ENCODE measurements at places on chromosomes 11 and 22. TPM values are rescaled to one million over a fixed set of nuclear protein-coding genes. Genes with fewer than 3 reads are reported as not detected.
A peak's percentile ranks its signal among the peaks of the same experiment; 100 is the strongest.

PLAAT4 gene
- total RNA-seq: 0.69 TPM

DNA sequence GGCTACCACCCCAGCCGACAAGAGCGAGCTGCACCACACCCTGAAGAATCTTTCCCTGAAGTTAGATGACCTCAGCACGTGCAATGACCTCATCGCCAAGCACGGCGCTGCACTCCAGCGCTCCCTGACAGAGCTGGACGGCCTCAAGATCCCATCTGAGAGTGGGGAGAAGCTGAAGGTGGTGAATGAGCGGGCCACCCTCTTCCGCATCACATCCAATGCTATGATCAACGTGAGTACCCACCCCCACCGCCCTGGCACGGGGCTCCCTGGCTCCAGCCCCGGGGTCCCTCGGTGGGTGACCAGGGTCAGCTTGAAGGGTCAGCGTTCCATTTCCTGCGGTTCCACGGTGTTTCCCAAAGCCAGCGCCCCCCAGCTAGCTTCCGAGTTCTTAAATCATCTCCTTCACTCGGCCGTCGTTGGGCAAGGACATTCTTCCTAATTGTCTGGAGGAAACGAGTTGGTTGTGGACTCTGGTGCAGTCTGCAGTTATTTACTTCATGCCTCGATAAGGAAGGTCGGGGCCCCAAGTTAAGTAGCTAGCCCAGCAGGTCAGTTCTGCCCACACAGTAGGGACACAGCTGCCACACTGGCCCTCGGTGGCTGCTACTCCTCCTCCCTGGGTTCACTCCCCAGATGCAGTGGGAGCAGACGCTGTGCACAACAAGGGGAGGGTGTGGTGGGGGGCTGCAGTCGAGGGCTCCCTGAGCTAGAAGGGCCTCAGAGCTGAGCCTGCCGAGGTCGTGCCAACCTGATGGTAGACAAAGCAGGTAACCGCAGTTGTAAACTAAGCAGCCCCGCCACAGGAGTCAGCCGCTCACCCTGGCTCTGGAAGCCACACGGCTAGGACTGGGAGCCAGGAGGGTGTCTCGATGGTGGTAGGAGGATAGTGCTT, 97.9 kb downstream of the MORC2 start:
- DNase-seq: no peak

DNA sequence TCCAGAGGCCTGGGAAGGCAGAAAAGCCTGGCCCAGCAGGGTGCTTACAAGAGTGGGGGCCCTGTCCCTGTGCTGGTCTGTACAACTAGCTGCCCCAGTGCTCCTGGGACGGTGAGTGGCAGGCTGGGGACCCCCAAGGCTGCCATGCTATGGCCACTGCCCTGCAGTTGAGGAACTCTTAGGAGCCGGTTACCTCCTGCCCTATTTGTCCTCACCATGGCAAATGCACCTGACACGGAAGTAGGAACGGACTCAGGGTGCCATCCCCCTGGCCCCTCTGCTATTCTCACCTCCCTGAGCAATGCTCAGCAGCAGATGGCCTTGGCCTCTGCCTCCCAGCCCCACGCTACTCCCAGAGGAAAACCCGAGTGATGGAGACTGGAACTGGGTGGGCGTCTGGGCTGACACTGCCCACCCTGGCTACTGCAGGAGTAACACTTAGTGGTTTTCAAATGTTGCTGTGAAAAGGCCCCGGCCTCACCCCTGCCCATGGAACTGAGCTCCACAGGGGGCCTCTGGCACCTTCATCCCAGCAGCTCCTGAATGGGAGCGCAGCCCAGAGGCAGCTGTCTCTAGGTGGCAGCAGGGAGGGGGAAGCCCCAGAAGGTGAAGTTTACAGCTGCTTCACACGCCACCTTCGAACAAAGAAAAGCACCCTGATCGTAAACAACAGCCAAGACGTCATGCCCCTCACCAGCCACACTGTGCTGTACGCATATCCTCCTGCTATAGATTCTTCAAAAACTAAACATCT, 105.3 kb downstream of the CTTN start:
- peak; percentile 60 for DNase-seq

DNA sequence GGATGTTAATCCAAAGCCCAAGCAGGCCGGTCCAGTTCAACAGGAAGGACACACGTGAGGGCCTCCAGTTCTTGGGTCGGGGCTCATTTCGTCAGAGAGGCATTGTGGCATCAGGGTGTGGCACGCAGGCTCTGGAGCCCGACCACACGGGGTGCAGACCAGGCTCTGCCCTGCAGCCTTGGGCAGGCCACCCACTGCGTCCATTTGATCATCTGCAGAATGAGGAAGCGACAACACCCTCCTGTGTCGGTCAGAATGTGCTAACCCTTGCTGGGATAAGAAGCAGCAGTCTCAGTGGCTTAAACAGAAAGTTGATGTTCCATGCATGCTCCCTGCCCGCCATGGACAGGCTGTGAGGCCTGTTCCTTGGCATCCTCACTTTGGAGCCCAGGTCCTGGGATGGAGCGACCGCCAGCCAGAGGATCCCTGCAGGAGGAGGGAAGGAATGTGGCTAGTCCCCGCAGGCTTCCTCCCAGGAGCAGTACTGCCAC, 10.8 kb downstream of the RIBC2 start:
- DNase-seq: no peak

DNA sequence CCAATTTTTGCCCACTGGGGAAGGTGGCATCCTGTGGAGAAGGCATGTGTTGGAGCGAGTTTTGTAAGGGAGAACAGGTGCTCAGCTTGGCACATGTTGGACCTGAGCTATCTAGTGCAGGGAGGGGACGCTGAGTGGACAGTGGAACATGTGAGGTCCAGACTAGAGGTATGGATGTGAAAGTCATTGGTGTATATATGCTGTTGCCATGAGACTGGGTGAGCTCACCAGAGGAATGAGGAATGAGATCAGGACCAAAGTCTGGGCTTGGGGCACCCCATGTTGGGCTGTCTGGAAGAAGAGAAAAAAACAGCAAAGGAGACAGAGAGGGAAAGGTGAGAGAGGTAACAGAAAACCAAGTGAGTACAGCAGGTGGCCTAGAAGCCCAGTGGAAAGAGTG, 12.3 kb upstream of the SYT7 start:
- no peak for DNase-seq

- no peak for DNase-seq
Observed at GRCh38 chr22:38479096-38479837, 11.4 kb downstream of the KDELR3 start.

- no peak for DNase-seq
Observed at GRCh38 chr11:11373934-11374333, 20.9 kb upstream of the CSNK2A3 start.

DNA sequence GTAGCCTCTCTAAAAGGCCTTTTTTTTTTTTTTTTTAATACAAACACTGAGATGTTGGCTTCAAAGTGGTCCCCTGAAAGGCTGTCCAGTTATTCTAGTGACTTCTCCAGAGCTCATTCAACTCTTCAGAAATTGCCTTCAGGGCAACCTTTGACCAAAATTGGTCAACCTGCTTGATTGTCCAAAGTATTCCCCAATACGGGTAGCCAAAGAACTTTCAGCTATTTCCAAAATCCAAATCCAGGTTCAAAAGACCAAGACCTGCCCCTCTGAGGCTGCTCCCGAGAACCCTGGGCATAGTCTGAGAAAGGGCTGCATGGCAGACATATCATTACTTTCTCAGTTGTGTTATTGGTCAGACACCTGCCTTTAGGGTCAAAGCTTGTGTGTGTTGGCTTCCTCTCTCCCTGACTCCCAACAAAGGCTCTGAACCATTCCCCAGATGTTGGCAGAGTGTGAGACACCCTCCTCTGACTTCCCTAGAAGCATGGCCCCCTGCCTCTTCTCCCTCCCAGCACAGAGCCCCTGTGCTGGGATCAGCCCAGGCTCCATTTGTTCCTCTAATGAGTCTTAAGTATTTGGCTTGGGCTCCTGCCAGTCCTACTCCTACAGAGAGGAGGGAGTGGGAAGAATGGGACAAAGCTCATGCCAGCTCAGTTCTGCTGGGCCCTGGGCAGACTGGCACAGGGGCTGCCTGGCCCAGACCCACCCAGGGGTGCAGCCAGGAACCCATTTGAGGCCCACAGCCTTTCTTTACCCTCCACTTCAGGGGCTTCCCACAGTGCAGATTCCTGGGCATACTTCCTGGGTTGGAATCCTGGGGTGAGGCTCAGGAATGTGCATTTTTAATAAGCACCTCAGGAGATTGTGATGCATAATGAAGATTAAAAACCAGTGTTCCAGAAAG, 30.3 kb downstream of the TNKS1BP1 start:
- DNase-seq: no peak

- DNase-seq: peak; percentile 57
Observed at GRCh38 chr11:57515332-57516060, at the start of gene SLC43A1. TSS of gene SLC43A1 (minus strand) at chr11:57515702. CDS start at chr11:57514111, 1,591 bp downstream.

POLD4 gene
- 23.0 TPM for total RNA-seq

DNA sequence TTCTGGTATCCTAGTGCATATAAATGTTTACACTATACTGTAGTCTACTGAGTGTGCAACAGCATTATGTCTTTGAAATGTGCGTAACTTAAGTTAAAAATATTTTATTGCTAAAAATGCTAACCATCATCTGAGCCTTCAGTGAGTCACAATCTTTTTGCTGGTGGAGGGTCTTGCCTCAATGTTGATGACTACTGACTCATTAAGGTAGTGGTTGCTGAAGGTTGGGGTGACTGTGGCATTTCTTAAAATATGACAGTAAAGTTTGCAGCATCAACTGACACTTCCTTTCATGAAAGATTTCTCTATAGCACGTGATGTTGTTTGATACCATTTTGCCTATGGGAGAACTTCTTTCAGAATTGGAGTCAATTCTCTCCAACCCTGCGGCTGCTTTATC, 8.5 kb upstream of the CREBZF start:
- DNase-seq: no peak

DNA sequence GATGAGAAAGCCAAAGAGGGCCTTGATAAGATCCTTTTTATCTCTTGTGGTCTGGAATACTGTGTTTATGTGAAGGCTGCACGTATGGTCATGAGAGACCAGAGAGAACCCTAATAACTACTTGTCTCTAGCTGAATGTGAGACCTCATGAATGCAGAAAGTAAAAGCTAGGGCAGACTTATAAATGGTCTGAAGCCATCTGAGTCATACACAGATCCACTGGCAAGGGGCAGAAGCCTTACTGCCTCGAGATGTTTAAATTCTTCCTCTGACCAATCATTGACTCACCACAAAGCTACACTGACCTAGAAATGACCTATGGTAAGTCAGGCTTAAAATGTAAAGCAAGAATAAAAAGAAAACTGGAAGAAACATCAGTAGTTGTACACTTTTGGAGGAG, 22.7 kb upstream of the OR4B1 start:
- DNase-seq: no peak

GRCh38 chr11:78050964-78051831, 12.5 kb upstream of the THRSP start:
- peak; percentile 72 for DNase-seq

DNA sequence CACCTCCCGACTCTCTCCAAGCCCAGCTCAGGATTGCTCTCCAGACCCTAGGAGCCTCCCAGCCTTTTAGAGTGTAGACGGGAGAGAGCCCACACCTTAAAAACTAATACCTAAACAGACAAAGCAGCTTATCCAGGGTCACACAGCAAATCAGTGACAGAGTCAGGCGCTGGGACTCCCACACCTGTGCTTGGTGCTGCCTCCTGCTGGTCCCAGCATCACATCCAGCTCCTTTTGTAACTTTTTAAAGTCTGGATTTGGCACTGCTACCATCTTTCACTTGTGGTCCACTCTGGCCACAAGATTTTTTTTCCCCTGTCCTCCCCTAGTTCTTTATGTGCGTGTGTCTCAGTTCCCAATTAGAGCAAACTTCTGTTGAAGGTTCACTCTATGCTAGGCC, 4.7 kb downstream of the ANO1 start:
- DNase-seq: no peak

DNA sequence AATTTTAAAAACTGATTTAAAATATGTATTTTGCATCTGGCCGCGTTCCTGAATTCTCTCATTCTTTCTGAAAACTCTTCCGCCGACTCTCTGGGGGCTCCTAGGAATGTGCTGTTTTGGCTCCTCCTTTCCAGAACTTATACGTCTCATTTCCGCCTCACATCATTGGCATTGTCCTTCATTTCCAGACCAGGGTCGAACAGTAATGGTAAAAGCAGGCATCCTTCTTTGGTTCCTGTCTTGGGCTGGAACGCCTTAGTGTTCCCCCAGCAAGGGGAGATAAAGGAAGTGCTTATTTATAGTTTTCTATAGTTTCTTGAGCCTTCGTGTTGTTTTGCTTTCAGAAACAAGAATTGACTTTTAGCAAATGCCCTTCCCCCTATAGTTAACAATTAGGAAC, 10.9 kb upstream of the TNNT3 start:
- peak; percentile 27 for DNase-seq

GRCh38 chr22:25829808-25830777, 88.1 kb downstream of the MYO18B start:
- DNase-seq: no peak

GRCh38 chr11:64268025-64268892, 16.2 kb downstream of the BAD start:
- DNase-seq: no peak

DNA sequence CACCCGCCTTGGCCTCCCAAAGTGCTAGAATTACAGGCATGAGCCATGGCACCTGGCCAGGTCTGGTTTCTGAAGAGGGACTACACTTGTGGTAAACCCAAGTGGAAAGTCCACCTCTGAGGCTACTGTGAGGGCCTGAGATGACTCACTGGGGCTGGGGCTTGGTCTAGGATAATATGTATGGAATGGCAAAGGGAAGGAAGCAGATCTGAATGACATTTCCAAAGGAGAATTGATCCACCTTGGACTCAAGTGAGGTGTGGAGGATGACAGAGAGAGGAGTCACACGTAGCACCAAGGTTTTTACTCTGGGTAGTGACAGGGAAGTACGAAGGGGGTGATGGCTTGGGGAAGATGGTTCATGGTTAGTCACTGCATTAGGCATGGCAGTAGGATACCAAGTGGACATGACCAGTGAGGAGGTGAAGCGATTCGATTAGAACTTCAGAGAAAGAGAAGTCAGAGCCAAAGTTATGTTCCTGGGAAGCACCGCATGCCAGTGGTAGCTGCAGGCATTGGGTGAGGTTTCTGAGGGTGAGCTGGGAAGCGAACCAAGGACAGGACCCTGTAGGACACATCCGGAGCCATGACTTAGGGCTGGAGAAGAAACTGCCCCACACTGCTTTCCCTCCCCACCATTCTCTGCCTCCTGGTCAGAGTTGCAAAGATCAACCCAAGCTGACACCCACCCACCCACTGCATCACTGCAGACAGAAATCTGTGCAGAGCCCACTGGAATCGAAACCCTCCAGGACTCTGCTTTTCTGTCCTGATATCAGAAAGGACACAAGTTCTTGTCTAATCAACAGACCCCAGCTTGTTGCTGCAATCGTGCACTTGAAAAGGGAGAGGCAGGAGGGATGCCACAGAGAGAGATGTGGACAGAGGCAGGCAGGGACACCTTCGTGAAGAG, 13.0 kb upstream of the BCL9L start:
- no peak for DNase-seq

OSBP2 gene
- total RNA-seq: 7.1 TPM

QSER1 gene
- total RNA-seq: 136 TPM

GRCh38 chr22:45831394-45831793, 145.6 kb downstream of the WNT7B start:
- DNase-seq: no peak

DGCR6 gene
- total RNA-seq: 4.6 TPM

DNA sequence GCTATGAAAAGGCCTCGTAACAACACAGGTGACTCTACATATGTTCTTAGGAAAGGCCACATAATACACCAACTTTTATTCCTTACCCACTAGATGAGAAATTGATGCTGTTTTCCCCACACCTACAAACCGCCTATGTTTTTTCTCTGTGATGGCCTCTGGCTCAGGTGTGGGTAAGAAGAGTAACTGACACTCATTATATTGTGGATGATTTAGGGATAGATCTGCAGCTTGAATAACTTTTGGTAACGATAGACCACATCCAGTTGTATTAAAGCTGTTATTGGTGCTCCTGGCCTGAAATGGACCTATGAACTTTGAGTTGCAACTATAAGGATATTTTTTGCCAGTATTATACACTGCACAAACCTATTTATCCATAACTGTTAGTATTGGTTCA, 3.6 kb downstream of the LDHA start:
- no peak for DNase-seq

Measured in GM23338 (cell line).